ENCODE measurements at places on chromosomes 2 and 18.

DNA sequence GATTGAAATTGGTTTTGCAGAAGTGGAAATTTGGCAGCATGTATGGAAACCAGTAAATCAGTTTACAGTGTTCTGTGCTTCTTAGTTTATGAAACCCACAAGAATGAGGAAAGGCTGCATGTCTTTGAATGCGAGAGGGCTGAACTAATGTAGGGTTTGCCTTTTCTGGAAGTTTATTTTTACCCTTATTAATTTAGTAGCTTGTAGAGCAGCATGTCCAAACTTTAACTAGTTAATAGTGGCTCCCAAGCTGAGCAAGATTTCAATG lies 50.4 kb downstream of the LDLRAD4 start:
- no peak for DNase-seq

- no peak for DNase-seq
These were observed 174.9 kb downstream of the RAB3GAP1 start for GRCh38 chr2:135226961-135227360.

- no peak for DNase-seq
These were observed 18.5 kb upstream of the SP140L start for GRCh38 chr2:230308402-230309000.

GRCh38 chr2:231425291-231425810 lies 29.8 kb downstream of the B3GNT7 start:
- DNase-seq = no peak

DNA sequence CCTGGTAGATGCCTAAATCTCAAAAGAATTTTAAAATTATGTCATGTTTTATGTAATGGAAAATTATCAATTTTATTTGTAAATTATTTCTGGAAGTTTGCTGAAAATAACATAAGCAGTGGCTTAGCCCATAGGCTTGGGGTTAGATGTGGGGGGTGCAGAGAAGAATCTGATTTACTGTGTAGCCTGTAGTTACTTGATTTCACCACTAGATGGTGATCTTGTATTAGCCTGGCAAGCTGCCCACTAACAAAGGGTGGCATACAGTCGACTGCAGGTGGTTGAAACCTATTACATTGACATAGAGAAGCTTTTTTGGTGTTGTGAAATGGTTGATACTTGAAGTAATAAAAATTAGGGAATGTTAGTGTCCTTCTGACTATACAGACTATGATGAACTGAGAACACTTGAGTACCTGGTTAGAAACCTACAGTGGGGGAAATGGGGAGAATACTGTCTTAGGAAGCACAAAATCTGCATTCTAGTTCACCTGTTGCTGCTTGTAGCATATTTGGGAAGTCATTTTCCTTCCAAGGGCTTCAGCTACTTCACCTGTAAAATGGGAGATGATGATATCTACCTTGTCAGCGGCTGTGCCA lies 191.0 kb upstream of the LHCGR start:
- peak; percentile 53 for DNase-seq

DNA sequence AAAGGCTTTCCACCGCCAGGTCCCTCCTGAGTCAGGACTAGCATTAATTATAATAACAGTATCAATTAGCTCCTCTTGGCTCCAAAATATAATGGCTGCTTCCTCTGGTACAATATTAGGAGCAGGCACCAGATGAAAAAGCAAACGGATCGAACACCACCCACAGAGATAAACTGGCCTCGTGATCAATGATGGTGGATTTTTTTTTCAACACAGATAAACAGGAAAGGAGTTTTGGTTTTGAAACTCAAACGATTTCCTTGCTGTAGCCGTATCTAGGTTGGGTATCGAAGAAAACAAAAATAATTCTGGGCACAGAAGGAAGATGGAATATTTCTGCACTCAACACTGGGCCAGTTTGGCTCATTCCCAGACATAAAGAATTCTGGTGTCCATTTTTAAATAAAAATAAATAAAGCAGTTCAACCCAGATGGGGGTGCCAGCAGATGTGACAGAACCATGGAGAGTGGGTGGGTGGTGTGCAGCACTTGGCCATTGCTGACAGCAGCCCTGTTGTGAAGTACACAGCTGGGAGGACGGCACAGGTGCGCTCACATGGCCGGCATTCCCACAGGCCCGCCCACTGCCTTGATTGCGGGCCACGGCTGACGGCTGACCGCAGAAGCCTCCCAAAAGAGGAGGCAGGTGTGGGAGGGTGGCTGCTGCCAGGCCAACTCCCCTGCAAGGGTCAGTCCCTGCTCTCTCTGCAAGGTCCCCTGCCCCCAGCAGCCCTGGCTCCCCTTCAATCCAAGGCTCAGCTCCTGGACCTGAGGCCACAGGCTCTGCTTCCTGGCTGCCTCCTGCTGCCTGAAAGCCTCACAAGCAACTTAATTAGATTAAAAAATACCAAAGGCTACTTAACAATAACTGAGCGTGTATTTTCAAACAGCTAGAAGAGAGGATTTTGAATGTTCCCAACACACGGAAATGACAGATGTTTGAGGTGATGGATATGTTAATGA lies 351.9 kb upstream of the ID2 start:
- DNase-seq = no peak

DNA sequence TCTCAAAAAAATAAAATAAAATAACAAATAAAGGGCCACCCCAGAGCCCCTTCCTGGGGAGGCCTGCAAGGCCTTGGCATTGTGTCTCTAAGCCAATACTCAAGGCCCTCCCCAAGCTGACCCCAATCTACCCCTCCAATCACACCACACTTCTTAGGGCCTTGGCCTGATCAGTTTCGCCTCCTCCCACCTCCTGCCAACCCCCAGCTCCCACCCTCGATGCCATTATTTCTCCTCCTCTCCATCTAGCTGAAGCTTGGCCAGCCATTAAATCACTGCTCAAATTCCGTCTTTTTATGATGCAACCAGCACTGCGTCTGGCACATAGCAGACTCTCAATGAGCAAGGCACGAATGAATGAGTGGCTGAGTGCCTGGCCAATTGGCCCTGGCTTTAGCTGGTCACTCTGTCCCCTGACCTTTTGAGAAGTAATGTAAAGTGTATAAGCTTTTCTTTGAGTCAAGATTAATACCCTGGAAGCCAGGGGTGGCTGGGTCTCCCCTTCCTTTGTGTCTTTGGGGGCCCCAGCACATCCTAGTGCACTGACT lies 55.9 kb downstream of the SMAD7 start:
- DNase-seq = no peak

- DNase-seq = no peak
These were observed 262.4 kb downstream of the NDUFA10 start for GRCh38 chr2:239762655-239763269.

DNA sequence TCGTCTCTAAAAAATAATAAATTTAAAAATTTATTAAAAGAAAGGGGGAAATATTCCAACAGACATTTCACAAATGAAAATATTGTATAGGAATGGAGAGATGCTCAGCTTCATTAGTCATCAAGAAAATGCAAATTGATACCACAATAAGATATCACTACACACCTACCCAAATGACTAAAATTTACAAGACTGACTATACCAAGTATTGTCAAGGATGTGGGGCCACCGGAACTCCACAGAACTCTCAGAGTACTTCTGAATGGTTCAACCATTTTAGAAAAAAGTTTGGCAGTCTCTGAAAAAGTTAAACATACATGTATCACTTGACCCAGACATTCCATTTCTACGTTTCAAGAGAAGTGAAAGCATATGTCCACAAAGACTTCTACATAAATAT lies 163.4 kb downstream of the EHBP1 start:
- no peak for DNase-seq

GRCh38 chr2:96407041-96407918 lies 71.7 kb downstream of the NCAPH start:
- DNase-seq = peak; percentile 78

DNA sequence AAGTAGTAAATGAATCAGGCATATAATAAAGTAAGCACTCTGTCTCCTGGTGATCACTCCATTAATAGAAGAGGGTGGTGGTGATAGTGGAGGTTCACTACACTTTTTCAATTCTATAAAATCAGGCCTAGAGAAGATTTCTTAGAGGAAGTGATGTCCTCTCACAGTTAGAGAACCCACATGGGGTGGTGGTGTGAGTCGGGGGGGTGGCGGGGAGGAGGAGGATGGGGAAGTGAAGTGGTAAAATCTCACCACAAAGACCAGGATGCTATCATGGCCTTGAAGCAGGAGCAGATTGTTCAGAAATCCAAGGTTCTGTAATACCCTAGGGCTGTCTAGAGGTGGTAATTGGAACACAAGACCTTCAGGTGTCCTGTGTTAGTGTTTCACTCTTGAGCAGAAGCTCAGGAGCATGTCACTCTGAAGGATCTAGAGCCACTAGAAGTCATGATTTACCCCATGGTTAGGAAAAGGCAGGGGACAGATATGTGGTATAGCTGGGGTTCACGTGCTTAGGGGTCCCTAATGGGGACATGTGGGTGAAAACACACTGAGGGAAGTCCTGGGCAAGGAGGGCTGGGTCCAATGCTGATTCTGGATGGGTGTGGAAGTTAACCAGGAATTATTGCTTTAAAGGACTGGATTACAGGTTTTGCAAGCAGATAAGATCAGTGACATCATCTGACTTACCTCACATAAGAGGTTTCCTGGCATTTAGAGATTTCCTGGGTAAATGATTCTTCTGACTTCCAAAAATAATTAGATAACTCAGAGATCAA lies 31.0 kb downstream of the RNF125 start:
- DNase-seq = peak; percentile 72
